A673 (cell line): ENCODE measurements at places on chromosomes 11 and 22. TPM values are rescaled to one million over a fixed set of nuclear protein-coding genes. Genes with fewer than 3 reads are reported as not detected.
A peak's percentile ranks its signal among the peaks of the same experiment; 100 is the strongest.

The SLC5A1 gene
- not detected in 2 replicates for total RNA-seq

DNA sequence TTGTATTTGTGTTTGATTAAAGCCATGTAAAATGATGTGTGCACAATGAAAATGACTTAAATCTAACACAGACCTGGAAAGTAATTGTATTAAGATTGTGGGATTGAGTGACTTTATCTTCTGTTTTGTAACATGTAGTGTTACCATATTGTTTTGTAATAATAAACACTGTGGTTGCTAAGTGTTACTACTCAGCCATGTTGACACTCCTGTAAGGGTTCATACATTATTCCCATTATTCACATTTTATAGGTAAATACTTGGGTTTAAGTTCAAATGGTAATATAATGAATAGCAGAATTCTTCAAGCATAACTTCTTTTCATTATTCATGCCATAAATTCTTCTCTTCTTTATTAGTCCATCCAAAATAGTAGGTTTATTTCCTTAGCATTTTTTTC is 69.0 kb downstream of the ZC3H12C start:
- DNase-seq = no peak

DNA sequence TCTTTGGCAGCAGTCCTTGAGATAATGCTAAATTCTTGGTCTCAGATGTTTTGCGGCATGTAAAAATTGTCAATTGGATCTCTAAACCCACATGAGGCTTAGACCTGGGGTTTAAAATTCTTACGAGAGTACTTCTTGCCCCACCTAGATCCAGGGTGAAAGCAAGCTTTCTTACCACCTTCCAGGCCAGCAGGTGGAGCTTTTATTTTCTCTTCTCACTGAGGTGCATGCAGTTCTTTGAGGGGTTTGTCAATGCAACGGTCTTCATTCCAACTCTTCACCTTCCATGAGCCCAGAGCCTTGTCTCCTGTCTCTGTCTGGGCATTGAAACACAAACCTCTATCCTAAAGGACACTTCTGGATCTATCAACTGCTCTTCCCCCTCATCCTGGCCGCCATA is 154.1 kb downstream of the MYO18B start:
- DNase-seq = no peak

The C11orf42 gene
- not detected in 2 replicates for total RNA-seq

GRCh38 chr11:63682066-63683021 is 1.0 kb downstream of the RTN3 start:
- peak; percentile 68 for DNase-seq

The RRAS2 gene
- 23.3 and 24.8 TPM in 2 replicates for total RNA-seq

The GNG3 gene
- 0.45 and 0.72 TPM in 2 replicates for total RNA-seq

DNA sequence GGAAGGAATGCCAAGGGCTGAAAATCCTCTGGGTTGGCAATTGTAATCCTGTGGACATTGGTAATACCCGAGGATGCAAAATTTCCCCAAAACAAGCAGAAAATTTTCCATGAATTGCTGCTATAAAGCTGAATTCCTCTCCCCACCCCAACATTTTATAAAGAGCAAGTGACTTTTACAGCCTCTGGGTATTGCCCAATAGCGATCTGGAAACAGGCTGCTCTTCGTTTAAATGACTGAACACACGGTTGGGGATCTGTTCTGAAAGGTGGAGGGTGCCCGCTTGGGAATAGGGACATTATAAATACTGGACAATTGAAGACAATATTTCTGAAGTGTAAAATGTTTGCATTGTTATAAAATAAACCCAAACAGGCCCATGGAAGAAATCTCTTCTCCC is 20.6 kb downstream of the EHF start:
- DNase-seq = no peak

GRCh38 chr22:29718949-29719898 is 579 bp upstream of the CABP7 start:
- no peak for DNase-seq

- no peak for DNase-seq
These were observed 53.3 kb downstream of the TPBGL start for GRCh38 chr11:75293903-75294302.

DNA sequence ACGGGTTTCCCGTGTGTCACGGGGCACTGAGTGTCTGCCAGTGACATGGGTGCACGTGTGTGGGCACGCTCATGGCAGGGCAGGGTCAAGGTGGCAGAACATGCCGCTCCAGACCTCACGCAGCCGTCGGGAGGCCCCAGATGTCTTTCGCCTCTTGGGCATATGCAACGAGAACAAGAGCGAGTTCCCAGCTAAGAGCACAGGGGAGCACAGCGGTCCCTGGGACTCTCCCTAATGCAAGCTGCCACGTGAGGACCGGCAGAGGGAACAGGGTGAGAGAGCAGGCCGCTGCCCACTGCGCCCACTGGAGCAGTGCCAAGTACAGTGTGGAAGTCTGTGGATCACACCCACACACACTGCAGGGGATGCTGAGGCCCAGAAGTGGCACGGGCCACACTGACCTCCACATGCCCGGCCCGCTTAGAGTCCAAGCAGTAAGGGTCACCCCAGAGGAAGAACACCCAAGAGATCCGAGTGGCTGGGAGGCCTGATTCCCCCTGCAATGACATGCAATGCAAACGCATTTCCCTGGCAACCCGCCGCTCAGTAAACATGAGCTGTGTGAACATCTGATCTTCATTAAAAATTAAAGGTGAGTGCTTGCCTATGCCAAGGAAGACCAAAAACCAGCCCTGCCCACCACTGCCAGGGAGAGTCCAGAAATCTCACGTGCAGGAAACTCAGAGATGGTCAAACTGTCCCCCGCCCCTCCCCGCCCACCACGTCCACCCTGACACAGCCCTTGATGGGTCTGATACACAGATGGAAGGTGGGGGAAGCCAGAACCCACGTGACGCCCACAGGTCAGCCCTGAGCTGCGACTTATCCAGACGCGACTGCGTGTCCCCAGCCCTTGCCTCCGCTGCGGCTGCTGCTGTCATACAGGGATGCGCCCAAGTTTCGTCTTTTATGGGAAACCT is 11.7 kb downstream of the CERK start:
- DNase-seq = no peak

The ACTN3 gene
- total RNA-seq = not detected in 2 replicates

- DNase-seq = no peak
These were observed 158.2 kb upstream of the ZBED5 start for GRCh38 chr11:11016068-11016467.

The YPEL1 gene
- 3.6 and 7.5 TPM in 2 replicates for total RNA-seq

DNA sequence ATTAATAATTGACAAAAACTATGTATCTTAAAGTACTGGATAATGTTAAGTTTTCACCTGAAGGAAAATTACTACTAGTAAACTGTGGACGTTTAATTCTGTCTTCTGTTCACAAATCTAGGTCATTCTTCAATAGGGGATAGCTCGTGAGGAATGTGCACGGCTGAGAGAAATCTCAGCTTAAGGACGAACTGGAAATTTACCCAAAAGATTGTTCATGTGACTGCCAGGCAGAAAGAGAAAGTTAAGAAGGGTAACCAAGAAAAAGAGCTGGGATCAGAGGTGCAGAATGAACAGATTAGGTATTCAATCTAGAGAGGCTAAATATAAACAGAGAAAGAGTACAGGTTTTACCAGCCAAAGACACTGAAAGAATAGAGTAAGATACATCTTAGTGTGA is 245.3 kb downstream of the CASP12 start:
- DNase-seq = no peak

The SPDYC gene
- total RNA-seq = not detected in 2 replicates

The QSER1 gene
- 98.6 and 111 TPM in 2 replicates for total RNA-seq

DNA sequence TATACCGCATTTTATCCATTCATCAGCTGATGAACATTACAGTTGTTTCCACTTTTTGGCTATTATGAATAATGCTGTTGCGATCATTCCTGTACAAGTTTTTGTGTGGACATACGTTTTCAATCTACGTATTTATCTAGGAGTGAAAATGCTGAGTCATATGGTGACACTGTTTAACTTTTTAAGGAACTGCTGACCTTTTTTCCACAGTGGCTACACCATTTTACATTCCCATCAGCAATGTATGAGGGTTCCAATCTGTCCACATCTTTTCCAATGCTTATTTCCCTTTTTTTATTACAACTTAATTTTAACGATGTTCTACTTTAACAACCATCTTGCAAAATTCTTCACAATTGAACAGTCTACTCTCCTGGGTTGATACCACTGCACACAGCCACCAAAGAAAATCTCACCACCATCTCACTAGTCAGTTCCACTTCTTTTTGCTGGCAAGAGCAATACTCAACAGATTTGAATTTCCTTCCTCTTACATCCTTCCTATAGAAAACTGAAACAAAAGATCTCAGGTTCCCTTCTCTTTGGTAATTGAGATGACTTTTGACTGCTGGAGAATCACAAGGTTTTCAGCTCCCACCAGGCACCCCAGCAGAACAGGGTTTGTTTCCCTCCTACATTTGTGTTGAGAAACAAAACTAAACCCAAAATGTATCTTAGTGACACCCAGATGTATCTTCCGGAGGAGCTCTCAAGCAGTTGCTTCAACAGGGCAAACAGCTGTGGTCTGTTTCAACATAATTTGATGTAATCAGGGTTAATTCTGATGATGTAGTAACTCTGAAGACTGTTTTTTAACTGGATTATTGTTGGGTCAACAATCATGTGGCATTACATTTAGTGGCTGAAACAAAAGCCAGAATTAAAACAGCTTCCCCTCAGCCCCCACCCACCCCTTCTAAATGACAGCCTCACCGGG is 7.0 kb upstream of the GAB2 start:
- peak; percentile 68 for DNase-seq

DNA sequence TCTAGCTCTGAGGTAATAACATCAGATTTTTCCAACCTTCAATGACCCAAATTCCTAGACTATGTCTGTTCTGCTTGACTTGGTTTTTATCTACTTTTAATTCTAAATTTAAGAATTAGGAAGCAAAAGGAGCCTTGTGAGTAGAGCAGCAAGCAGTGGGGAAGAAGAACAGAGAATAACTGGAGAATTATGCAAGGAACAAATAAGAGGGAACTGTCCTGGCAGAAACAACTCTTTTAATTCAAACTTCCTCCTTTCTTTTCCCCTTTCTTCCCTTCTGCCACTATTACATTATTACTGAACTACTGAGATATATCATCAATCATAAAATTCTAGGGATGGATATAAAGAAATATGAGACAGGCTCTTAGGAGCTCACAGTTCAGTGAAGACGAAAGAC is 276.1 kb downstream of the SBF2 start:
- DNase-seq = no peak

GRCh38 chr11:104467404-104467803 is 303.5 kb upstream of the PDGFD start:
- DNase-seq = no peak

DNA sequence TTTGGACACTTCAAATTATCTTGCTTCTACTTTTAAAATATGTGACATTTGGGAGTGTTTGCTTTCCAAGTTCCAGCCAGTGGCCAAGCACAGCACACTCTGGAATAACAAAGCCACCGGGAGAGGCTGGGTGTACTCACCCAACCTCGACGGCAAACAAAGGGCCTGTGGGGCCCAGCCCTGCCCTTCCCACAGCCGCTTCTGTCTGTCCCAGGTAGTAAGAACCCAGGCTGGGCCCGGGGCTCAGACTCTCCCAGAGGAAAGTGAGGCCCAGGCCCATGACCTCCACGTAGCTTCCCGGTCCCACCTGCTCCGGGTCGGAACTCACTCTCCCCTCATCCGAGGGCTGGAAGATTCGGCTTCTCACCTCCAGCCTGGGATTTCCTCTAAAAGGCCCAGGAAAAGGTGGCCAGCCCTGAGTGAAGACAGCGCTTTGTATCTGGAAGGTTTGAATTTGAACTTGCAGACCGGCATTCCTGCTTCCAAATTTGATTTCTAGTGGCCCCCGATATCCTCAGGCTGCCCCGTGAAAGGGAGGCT is 93.5 kb downstream of the CELSR1 start:
- DNase-seq = no peak

DNA sequence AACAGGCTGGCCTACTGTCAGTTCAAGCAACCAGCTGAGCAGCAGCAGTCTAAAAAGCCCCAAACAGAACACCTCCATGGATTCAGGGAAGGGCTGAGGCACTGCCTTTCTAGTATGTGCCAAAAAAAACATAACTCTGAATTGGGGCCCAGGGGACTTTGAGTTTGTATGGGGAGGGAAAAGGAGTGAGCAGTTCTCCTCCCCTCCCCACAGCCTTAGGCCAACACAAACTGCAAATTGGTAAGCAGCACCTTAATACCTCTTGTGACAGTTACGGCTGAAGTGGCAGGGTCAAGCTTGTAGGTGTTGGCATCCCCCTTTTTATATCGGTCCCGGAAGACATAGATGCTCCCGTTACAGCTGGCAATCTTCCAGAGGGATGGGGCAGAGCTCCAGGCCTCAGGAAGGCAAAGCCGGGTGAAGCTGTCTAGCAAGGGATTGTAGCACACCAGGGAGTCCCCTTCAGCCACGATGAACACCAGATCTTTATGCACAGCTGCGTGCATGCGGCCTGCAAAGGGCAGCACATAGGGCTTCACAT is 6.0 kb downstream of the KBTBD4 start:
- peak; percentile 57 for DNase-seq

GRCh38 chr11:84714316-84714780 is 912.8 kb downstream of the DLG2 start:
- peak; percentile 80 for DNase-seq

GRCh38 chr11:83367745-83368144 is 81.6 kb upstream of the CCDC90B start:
- no peak for DNase-seq

The CHCHD10 gene
- 117 and 128 TPM in 2 replicates for total RNA-seq

The CARS1 gene
- total RNA-seq = 76.4 and 106 TPM in 2 replicates

The EIF4G2 gene
- 1,137 and 1,198 TPM in 2 replicates for total RNA-seq

DNA sequence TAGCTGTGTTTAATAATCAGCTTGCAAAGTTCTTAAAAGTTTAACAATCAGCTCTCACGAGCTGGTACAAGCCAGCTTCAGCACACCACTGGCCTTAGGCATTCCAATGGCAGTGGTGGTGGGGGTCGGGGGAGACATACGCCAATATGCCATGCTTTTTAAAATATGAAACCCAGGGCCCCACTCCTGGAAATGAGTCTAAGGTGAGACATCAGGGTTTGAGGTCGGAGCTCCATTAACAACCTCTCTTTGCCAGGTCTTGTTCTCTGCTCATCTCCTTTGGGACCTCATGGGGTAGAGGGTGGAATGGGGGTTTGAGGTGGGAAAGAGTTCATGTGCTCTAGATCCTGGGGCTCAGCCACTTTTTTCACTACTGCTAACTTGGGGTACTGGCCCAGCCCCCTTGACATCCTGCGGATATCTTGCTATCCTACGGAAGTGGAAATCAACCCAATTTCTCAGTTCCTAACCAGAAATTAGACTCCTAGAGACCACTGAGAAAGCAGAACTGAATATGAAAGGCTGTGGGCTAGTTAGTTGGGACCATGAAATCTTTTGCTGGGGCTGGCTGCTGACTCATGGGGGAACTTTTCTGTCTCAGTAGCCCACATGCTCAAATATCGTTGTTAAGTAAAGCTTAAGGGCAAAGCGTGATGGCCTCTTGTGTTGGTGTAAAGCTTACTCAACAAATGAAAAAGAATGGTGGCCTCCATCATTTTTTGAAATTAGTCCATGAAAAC is 90.1 kb downstream of the PDHX start:
- DNase-seq = no peak

The MMP12 gene
- 0.19 TPM in 1 of 2 replicates, not detected in the other for total RNA-seq

The CCDC15 gene
- total RNA-seq = 4.3 and 5.4 TPM in 2 replicates

GRCh38 chr11:14304601-14305000 is 54.4 kb downstream of the RRAS2 start:
- DNase-seq = no peak

The FAM180B gene
- total RNA-seq = 0.28 and 0.62 TPM in 2 replicates
